Naive thymus-derived CD4-positive, alpha-beta T cell (primary cell): ENCODE measurements at places on chromosomes 3 and 15. TPM values are rescaled to one million over a fixed set of nuclear protein-coding genes. Genes with fewer than 3 reads are reported as not detected.

RBP2 gene
- not detected in 2 replicates for total RNA-seq

TF gene
- total RNA-seq: 0.30 TPM

MELTF gene
- 0.86 TPM for total RNA-seq

GABPB1 gene
- total RNA-seq: 14.7 TPM

SETD5 gene
- 130 TPM for total RNA-seq

DNAH12 gene
- total RNA-seq: 0.51 TPM

GABRR3 gene
- not detected for total RNA-seq

ATP2B2 gene
- total RNA-seq: not detected

CEP19 gene
- total RNA-seq: 8.1 TPM

MOBP gene
- total RNA-seq: not detected

CLEC3B gene
- 0.75 TPM in 1 of 2 replicates, not detected in the other for total RNA-seq

TMC3 gene
- not detected for total RNA-seq

FILIP1L gene
- 0.47 TPM for total RNA-seq

THSD4 gene
- not detected for total RNA-seq

C3orf85 gene
- not detected for total RNA-seq

DNA sequence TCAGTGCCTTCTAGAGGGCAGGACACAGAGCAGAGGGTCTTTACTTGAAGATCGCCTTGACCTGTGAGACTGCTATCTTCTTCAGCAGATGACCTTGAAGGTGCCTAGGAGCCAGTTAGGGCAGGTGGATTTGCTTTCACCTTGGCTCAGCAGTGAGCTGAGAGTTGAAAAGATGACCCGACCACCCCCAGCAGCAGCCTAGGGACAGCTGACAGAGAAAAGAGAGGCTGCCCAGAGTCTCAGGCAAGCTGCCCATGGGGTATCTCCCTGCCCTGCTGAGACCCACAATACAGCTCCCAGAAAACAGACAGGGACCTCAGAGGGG lies 453 bp upstream of the LTF start:
- no peak for DNase-seq

- DNase-seq: no peak
Observed at GRCh38 chr15:36334059-36334458, 245.4 kb upstream of the CDIN1 start.

DNA sequence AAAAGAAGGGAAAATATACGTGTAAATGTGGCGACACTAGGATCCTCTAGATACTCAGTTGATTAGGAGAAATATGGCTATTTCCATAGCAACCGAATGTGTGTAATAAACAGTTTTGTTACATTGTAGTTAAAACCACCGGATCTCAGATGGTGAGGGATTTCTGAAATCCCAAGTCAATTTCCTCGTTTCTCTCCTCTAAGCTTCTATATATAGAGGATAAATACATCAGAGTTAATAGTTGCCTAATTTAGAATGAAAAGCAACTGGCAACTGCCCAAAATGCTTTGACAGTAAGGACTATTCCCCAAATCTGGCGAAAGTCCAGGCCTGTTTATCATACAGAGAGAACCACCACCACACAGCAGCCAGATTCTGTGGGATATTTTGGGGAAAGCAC lies 112.6 kb downstream of the GABRB3 start:
- DNase-seq: no peak

DNA sequence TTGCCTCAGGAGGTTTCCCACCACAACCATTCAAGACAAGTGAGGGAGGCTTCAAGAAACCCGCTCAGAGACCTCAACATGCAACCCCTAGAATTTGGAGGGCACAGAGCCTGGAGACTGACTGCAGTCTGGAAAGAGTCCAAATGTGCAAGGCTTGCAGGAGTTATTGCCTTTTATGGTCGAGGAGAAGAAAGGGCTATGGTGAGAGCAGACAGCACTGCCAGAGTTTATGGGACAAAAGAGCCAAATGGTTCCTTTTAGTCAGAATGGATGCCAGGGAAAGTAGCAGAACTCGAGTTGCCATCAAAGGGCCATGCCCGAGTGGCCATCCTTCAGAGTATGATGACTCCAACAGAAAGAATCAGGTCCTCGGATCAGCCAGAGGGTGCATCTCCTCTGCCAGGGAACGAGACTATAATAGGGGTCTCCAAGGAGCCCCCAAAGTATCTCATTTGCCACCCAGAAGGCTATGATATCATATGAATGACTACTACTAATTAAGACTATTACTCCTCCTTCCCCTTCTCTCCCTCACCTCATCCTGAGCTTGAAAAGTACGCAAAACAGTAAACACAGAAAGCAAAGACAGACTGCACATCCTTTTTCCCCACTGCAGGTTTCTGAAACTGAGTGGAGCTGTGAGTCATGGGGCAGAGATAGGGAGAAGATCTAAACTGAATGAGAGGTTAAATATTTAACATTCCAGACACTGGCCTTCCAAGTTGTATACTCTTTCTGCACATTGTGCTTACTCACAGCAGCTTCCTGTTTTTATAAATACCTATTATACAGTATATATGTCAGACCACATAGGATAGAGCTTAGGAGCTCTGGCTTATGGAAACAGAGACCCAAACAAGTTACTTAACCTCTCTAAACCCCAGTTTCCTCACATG lies 33.9 kb upstream of the TMCO5A start:
- no peak for DNase-seq

- no peak for DNase-seq
Observed at GRCh38 chr3:173403376-173403775, 5.8 kb downstream of the NLGN1 start.

GRCh38 chr15:90901175-90902039 lies 1.7 kb upstream of the MAN2A2 start:
- no peak for DNase-seq

GRCh38 chr3:50365080-50365841 lies 5.9 kb upstream of the TMEM115 start:
- DNase-seq: peak; percentile 94

GRCh38 chr3:37902674-37903073 lies 41.0 kb downstream of the CTDSPL start:
- DNase-seq: no peak

DNA sequence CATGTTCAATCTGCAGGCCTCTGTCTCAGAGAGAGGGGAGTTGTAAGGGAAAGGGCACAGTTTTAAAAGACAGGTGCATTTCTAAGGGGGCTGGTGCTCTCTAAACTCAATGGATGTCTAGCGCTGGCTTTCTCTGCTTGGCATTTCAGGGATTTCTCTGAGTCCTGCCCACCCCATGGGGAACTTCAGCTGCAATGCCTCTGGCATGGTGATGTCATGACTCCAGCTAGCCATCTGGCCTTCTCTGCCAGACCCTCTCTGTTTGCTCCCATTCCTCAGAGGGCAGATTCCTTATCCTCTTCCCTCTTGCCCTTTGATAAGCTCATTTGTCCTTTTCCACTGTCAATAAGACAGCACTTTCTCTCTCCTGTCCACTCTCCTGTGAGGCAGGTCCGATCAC lies 40.8 kb downstream of the RPLP1 start:
- no peak for DNase-seq

DNA sequence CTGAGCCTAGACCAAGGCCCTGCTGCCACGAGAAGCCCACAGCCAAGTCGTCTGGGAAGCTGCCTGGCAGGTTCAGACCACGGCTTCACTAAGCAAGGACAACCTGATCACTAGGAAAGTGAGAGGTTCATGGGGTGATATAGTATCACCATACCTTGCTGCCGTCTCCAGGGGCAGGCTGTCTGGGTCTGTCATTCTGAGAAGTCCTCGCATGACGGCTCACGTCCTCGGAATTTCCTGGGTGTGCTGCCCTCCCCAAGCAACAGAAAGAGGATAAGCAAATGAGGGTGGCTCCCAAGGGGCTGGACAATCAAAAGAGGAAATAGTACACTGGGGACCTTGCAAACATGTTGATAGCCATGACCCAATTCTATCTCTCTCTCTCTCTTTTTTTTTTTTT lies 207.4 kb upstream of the IGF1R start:
- DNase-seq: no peak

- no peak for DNase-seq
Observed at GRCh38 chr3:104879919-104880318, 486.8 kb upstream of the ALCAM start.

DNA sequence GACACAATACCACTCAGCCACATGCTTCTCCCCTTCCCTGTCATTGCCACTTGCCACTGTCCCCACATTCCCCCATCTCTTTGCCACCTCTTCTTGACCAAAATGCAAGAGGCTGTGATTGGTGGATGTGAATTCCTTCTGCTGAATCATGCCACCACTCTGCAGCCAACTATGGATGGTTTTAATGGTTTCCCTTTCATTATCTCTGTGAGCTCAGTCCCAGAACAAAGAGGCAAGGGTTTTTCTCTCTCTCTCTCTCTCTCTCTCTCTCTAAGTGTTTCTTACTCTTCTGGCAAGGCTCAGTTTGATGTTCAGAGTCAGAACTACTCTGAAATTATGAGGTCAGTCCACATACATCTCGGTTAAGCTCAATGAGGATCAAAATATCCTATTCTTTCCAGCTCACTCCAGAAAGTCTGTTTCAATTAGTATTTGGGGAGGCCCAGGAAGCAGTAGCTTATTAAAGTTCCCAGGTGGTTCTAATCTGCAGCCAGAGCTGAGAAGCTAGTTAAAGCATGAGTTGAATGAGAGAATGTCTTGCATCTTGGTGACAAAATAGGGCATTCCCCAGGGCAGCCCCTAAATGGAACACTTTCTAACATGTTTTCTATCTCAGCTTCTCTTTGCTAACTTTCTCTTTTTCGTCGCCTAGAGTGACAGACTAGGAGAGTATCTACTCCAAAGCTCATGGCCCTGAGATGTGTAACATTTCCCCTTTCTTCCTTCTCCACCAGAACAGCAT lies 8.5 kb upstream of the ILDR1 start:
- no peak for DNase-seq

DNA sequence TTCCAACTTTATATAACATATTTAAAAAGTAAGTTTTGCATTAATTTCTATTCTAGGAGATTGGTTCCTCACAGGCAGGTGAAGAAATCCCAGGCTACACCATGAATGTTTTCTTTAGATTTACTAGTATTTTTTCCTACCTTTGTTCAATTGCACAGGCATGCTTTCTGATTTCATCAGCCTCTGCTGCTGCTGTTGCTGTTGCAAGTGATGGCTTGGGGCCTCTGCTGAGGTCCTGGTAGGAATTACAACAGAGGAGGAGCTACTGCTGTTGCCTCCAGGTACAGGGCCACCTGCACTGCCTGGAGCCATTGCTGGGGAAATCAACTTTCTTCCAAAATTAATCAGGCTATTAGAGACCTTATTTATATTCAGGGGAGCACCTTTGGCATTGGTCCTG lies 353.3 kb downstream of the PLCL2 start:
- no peak for DNase-seq

GRCh38 chr15:76802411-76802810 lies 102.7 kb downstream of the SCAPER start:
- no peak for DNase-seq

- DNase-seq: peak; percentile 6
Observed at GRCh38 chr3:143016321-143016972, 15.1 kb downstream of the U2SURP start.

DNA sequence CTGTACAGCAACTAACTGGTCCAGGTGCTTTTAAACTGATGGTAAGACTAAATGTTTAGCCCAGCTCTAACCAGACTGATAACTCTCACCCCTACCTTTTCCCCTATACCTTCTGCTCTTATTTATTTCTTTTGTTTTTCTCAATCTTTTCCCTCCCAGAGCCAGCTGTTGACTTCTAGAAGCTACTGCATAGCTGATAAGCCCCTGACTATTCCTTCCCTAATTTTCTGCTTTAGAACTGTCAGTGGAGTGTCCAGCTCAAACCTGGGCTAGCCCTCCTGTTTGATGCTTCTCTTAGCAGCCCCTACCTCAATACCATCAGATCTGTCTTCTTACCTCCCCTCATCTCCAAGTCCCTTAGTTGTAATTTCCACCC lies 20.6 kb downstream of the SLC35G2 start:
- no peak for DNase-seq

DNA sequence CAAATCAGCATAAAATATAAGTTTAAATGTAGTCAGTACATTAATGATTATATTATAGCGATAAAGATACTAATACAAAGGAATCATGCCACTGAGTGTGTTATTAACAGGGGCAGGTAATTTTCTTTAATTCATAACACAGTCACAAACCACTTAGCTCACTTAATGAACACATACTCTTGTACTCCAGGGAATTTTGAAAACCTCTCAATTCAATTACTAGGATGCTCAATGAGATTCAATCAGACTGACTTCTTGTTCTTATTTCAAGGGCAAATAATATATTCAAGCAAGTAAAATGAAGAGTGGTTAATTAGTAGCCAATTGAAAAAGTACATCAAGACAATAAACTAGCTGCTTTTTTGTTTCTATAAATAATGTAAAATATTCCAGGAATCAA lies 5.8 kb upstream of the SUCNR1 start:
- no peak for DNase-seq

GRCh38 chr3:134858441-134859035 lies 63.5 kb downstream of the EPHB1 start:
- no peak for DNase-seq

- no peak for DNase-seq
Observed at GRCh38 chr3:29240248-29240647, 40.6 kb upstream of the RBMS3 start.

DNA sequence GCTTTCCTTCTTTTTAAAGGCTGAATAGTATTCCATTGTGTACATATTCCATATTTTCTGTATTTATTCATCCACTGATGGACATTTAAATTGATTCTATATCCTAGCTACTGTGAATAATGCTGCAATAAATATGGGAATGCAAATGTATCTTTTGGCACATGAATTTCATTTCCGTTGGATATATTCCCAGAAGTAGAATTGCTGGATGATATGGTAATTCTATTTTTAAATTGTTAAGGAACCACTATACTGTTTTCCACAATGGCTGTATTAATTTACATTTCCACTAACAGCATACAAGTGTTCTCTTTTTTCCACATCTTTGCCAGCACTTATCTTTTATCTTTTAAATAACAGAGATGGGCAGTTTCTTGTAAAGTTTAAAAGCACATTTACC lies 302.7 kb downstream of the CTNNB1 start:
- no peak for DNase-seq

DNA sequence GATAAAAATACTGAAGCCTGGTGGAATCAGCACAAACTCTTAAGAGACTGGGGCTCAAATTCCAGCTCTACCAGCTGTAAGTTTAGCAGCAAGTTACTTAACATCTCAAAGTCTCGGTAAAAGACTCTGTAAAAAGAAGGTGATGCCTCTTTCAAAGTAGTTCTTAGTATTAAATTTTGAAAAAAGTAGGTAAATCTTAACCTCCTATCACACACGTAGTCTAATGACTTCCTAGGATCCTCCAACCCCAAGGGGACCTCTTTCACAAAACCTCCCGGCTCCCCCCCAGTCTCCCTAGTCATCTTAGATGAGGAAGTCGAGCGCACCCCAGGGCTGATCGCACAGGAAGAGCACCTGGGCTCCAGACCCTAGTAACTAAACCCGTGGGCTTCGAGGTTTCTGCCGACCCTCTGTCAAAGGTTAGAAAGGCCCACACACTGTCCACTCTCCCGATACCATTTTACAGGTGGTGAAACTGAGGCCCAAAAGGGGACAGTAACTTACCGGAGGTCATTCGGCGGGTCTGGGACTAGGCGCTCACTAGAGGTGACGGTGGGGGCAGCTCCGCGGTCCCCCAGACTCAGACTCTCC lies 427 bp downstream of the MBD4 start:
- no peak for DNase-seq

DNA sequence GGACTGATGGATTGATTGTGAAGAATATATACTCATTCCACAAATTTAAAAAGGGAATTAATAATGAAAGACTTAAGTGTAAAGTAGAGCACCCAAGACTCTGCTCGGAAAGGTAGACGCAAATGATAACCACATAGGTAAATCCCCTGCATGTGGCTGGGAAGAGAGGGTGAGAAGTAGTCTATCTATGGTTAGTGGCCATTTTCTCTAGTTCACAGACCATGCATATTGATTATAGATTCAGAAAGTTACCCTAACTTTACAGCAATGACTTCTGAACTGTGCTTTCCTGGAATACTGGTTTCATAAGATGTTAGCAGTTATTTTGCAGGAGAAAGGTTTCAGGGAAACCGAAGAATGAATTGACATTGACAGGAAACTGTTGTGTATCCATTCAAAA lies 51.7 kb downstream of the CASR start:
- no peak for DNase-seq
